ENCODE measurements at places on chromosomes 3 and 15. TPM values are rescaled to one million over a fixed set of nuclear protein-coding genes. Genes with fewer than 3 reads are reported as not detected.

The KPNA4 gene
- total RNA-seq = 13.8 TPM

GRCh38 chr3:15064299-15064834 lies 748 bp downstream of the MRPS25 start:
- DNase-seq = no peak

The PLS1 gene
- total RNA-seq = 21.9 TPM

DNA sequence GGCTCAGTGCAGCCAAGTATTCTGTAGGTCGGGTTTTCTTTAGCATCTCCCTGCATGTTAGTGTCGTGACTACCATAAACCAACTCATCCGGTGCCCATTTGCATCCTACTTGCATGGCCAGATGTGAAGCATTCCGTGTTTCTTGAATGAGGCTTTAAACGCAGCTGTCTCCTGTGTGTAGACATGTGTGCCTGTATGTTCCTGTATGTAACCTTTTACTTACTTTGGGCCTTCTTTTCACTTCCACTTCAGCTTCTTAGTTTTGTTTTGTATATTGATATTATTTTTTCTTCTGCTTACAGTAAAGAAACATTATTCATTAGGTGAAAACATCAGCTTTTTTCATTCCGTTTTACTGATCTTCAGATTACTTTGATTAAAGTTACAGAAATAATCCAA lies 267.9 kb downstream of the BBX start:
- no peak for DNase-seq

The NISCH gene
- total RNA-seq = 39.8 TPM

DNA sequence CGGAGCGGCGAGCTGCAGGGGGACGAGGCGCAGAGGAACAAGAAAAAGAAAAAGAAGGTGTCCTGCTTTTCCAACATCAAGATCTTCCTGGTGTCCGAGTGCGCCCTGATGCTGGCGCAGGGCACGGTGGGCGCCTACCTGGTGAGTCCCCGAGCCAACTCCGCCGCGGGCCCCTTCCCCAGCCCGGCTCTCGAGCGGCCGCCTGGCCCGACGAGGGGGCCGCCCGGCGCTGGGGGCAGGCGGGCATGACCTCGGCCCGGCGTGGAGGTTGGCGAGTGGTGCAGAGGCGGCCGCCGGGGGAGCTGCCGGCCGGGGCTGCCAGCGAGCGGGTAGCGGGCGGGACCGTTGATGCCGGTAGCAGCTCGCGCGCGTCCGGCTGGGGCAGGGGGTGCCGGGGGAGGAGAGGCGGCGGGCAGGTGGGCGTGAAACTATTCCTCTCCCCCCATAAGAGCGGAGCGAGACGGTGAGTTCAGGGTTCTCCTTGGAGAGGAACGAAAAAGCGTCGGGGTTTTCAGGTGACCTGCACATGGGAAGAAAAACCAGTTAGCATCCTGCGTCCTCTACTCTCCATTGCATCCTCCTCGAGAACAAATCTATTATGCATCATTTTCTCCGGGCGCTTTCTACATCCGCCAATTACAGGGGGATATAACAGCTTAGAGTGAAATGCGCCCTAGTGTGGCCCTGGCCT lies 585 bp downstream of the SLCO3A1 start:
- no peak for DNase-seq

The GP5 gene
- 3.3 TPM for total RNA-seq

GRCh38 chr3:161025911-161026310 lies 79.2 kb downstream of the B3GALNT1 start:
- DNase-seq = no peak

The KNG1 gene
- 605 TPM for total RNA-seq

GRCh38 chr3:122217901-122218300 lies 34.4 kb downstream of the CASR start:
- DNase-seq = no peak

- no peak for DNase-seq
Observed at GRCh38 chr3:69094467-69095205, 9.9 kb downstream of the ARL6IP5 start.

- no peak for DNase-seq
Observed at GRCh38 chr3:13072239-13072599, 1.0 kb downstream of the IQSEC1 start.

GRCh38 chr3:192700885-192701284 lies 26.5 kb downstream of the FGF12 start:
- DNase-seq = no peak

DNA sequence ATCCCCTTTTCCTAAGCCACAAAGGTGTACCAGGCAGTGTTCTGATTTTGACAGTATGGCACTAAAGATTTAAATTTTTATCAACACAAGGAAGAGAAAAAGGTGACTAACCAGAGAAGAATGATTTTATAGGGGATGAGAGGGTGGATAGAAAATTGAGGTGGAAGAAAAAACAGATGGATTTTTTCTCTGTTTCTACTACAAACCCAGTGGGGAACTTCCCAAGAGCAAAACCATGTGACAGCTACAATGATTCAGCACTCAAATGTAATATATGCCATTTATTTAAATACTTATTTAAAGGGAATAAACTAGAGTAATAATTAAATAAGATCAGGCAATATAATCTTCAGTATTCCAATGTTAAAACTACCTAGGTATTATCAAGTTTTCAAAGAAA lies 11.1 kb downstream of the DCUN1D1 start:
- no peak for DNase-seq

The CCR1 gene
- 5.9 TPM for total RNA-seq

DNA sequence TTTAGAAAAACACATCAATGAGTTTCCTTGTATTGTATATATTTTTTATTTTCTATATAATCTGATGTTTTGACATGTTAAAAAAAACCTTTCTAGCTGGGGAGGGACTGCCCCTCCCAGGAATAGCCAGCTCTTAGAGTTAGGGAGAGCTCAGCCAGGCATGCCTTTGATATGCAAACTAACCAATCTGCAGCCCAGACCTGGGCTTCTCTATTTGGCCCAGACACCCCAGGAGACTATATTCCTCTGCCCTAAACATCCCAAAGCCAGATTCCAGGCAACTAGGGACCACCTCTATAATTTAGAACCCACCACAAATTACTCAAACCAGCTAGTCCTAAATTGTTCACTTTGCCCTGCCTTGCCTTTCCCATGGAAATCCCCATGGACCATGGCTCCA lies 390.9 kb upstream of the ADAMTS9 start:
- no peak for DNase-seq

DNA sequence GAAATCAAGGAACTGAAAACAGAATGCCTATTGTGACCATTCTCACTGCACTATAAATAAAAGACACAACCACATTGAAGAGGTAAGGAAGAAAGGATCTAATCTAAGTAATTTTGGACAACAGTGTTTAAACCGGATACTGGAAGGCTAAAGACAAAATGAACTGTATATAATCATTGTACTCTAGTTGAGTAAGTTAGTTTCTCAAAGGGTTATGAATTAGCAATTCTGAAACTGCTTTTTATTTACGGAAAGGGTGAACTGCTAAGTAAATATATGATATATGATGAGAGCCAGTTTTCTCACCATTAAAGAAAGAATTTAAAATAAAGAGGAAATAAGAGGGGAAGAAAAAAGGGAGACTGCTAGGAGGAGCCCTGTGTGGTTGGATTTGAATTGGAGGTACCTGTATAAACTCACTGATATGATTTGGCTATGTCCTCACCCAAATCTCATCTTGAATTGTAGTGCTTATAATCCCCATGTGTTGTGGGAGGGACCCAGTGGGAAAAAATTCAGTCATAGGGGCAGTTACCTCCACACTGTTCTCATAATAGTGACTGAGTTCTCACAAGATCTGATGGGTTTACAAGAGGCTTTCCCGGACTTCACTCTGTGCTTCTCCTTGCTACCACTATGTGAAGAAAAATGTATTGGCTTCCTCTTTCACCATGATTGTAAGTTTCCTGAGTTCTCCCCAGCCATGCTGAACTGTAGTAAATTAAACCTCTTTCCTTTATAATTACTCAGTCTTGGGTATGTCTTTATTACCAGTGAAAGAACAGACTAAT lies 607.7 kb downstream of the PYDC2 start:
- DNase-seq = no peak

DNA sequence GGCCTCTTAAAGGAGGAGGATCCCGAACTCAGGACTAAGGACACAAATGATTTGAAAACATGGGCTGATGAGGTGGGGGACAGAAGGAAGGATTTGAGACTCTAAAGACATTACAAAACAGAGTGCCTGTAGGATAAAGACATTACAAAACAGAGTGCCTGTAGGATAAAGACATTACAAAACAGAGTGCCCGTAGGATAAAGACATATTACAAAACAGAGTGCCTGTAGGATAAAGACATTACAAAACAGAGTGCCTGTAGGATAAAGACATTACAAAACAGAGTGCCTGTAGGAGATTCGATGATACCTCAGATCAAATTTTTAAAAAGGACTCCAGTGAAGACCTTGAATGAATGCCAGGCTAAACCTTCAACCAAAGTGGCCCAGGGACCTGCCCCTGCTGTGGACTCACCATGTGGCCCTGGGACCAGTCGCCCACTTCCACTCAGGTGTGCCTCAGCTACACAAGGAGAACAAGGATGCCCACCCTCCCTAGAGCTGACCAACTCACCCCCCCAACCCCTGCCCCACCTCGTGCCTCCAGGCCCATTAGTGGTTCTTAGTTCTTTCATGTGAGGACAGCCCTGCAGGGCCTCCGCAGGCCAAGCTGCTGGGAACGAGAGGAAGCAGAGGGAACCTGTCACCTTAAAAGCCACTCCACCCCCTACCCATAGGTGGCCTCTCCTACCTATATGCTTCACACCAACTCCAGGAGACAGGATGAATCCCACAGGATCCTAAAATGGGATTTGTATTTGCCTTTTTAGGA lies 59.8 kb downstream of the SH3BP5 start:
- DNase-seq = no peak

DNA sequence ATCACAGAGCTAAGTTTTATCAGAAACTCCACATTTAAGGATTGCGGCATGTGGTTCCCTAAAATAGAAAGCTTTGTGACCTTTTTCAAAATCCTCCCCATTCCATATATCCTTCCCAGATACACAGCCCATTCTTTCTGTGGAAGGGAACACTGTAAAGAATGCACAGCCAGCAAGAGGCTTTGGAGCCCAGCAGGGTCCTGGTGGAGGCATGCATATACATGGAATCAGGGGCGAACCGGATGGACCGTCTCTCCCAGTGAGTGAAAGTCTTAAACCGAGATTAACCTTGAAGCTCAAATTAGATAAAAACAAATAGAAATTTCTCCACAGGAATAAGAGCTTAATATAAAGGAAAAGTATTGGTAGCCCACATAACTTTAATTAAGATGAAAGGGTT lies 436.2 kb upstream of the MDFIC2 start:
- no peak for DNase-seq

GRCh38 chr3:166013073-166013679 lies 176.0 kb upstream of the BCHE start:
- no peak for DNase-seq

The LCTL gene
- total RNA-seq = not detected

DNA sequence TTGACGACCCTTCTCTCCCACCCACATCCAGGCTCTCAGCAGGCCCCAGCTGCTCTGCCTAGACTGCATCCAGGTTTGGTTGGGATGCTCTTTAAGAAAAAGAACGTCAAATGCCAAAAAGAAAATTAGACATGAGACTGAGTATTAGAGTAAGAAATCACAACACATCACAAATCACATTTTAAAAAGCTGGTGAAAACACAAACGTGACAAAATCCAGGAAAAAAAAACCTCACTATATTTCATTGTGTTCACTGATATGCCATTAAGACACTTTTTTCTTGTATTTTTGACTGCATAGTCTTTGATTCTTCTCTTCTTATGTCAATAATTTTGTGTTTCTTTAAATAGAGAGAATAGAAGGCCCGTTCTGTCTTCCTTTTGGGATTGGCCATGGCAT lies 243.7 kb downstream of the TLE3 start:
- DNase-seq = no peak

GRCh38 chr3:46214751-46215352 lies 6.7 kb upstream of the CCR1 start:
- DNase-seq = no peak

DNA sequence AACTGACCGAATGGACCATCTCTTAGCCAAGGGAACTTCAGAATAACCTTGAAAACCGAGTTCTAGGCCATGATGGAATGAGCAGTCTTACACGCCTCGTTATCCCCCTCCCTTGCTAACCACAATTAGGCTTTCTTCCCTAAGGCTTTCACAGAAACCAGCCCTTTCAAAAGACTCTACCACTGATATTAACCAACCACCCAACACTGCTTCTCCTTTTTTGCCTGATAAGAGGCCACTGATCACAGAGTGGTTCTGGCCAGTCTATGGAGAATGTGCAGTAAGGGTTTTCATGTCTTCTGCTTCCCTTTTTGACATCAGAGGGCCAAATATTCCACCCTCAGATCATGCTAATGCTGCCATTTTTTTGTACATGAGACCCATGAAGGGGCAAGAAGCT lies 59.3 kb downstream of the MCF2L2 start:
- DNase-seq = no peak

GRCh38 chr3:183247011-183247589 lies 6.0 kb upstream of the B3GNT5 start:
- no peak for DNase-seq

DNA sequence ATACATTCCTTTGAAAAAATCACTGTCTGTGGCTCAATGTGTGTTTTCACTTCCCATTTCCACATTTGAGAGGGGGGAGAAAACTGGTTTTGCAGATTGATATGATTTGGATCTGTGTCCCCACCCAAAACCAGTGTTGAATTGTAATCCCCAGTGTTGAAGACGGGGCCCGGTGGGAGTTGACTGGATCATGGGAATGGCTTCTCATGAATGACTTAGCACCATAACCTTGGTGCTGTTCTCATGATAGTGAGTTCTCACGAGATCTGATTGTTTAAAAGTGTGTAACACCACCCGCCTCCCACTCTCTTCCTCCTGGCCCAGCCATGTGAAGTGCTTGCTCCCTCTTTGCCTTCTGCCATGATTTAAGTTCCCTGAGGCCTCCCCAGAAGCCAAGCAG lies 16.1 kb downstream of the TMEM207 start:
- DNase-seq = no peak

The BTLA gene
- 0.25 TPM for total RNA-seq

The TPRG1 gene
- total RNA-seq = 1.0 TPM

GRCh38 chr15:47705281-47705997 lies 11.9 kb upstream of the SEMA6D start:
- no peak for DNase-seq

DNA sequence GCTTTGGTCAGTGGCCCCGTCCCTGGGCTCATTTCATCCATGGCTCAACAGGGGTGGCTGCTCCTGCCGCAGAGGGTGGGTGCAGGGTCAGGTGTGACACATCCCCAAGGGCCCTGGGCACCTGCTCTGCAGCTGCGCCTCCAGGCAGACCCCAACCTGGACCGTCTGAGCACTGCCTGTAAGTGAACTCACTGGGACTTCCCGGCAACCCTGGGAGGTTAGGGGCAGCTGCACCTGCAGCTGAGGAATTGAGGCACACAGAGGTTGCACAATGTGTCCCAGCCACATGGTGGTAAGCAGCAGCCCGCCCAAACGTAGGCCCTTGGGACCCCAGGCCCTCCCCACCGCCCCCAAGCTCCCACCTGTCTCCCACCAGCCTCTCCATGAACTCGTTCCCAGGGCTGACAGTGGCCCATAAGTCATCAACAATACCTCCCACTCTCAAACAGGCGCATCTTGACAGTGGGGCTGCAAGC lies 55.1 kb downstream of the PLXNA1 start:
- DNase-seq = no peak
